Adipose tissue (tissue), 3 donors: ENCODE measurements at places on chromosomes 3 and 15. TPM values are rescaled to one million over a fixed set of nuclear protein-coding genes. Genes with fewer than 3 reads are reported as not detected.

NXPE3 gene
- 4.8 TPM for polyA plus RNA-seq

RETNLB gene
- polyA plus RNA-seq = not detected

KLF13 gene
- 44.3 TPM for polyA plus RNA-seq

MGA gene
- polyA plus RNA-seq = 3.4 TPM

ASB14 gene
- polyA plus RNA-seq = not detected

DUOX1 gene
- 0.20 TPM for polyA plus RNA-seq

SAMD7 gene
- not detected for polyA plus RNA-seq

FOXL2 gene
- polyA plus RNA-seq = not detected

RNU6-1 gene
- polyA plus RNA-seq = not detected

FGF7 gene
- polyA plus RNA-seq = 3.1 TPM

IL17RB gene
- 0.22 TPM for polyA plus RNA-seq

INSYN1 gene
- polyA plus RNA-seq = 1.3 TPM

TP63 gene
- 0.03 TPM for polyA plus RNA-seq

HRG gene
- not detected for polyA plus RNA-seq

RASGRP1 gene
- 0.34 TPM for polyA plus RNA-seq

WNT5A gene
- polyA plus RNA-seq = 1.4 TPM

TBC1D2B gene
- 47.3 TPM for polyA plus RNA-seq

CLDN16 gene
- not detected for polyA plus RNA-seq

TSPAN3 gene
- 93.7 TPM for polyA plus RNA-seq
